ENCODE measurements at places on chromosomes 5 and 9. TPM values are rescaled to one million over a fixed set of nuclear protein-coding genes. Genes with fewer than 3 reads are reported as not detected.
A peak's percentile ranks its signal among the peaks of the same experiment; 100 is the strongest.

- DNase-seq, result peak; percentile 17
- H3K36me3 ChIP-seq, result no peaks in the 10 kb centered on the region
- H3K27me3 ChIP-seq, result no peaks in the 10 kb centered on the region
- no peaks in the 10 kb centered on the region for H3K4me1 ChIP-seq
- H3K4me3 ChIP-seq, result no peak overlapping the region
- no peak overlapping the region for H3K27ac ChIP-seq
Measured at GRCh38 chr9:3435732-3436131, 90.1 kb downstream of the RFX3 start.

DNA sequence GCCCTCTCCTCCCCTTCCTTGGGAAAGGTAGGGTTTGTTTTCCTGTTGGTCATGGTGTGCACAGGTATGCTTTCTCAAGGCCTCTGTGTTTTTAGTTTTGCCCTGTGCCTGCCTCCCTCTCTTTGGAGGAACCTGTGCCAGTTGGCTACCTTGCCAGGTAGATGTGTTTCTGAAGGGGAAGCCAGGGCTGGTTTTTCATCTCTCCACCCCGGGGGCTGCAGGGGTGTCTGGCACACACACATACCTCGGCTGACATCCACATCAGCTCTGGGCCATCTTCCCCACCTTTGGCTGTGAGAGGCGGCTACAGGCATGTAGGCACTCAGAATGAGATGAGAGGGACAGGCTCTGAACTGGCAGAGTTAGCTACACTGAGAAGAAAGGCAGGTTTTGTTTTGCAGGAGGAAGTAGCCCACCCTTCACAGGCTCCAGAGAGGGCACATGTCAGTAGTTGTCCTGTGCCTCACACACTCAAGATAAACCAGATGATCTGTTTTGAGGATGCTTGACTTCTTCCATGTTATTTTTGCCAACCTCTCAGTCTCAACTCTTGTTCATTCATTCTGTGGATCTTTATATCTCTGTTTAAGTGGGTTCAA is 9.7 kb downstream of the RGMB start:
- no peak overlapping the region for H3K27ac ChIP-seq
- H3K4me3 ChIP-seq, result no peak overlapping the region
- H3K27me3 ChIP-seq, result no peaks in the 10 kb centered on the region
- H3K36me3 ChIP-seq, result peaks cover 22% of the 10 kb centered on the region

DNA sequence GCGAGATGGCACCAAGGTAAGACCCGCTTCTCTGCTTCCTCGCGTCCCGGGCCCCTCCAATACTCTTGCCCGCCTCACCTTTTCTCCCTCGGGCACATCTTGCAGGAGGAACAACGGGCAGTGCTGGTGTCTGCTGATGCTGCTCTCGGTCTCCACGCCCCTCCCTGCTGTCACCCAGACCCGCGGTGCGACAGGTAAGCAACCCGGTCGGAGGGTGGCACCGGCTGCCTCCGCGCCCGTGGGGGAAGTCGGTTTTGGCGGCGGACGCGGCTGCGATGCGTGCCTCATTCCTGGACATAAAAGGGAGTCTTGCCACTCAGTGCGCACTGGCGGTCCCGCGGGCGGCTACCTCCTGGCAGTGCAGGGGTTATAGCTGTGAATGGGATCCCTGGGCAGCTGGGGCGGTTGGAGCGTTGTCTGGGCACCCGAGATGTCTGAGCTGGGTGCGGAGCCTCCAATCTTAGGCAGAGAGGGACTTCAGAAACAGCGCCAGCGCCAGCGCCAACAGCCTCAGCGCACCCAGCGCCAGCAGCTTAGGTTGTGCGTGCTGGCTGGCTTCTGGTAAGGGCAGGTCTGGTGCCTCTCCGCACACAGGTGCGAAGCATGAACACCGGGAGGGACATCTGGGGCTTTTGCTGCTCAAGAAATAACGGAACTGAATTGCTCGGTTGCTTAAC is 488 bp downstream of the COL15A1 start:
- no peaks in the 10 kb centered on the region for H3K4me1 ChIP-seq
- H3K36me3 ChIP-seq, result no peaks in the 10 kb centered on the region
- peaks cover 30% of the 10 kb centered on the region for H3K27me3 ChIP-seq
- no peak overlapping the region for H3K27ac ChIP-seq

C5orf47 gene
- total RNA-seq, result not detected

DNA sequence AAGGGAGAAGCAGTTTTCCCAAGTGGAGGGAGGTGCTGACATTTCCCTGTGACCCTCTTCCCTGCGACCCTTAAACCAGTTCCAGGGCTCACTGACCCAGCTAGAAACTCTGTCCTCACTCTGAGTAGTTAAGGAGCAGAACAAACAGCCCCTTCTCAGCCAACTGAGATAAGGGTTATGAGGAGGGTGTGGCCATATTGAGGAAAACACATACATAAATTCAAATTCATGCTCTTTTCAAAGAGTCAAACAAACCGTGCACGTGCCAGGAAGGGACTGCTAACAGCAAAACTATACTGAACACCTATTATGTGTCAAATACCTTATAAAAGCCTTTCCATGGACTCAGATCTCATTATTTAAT is 4.9 kb upstream of the AKNA start:
- no peak overlapping the region for H3K4me3 ChIP-seq
- no peaks in the 10 kb centered on the region for H3K36me3 ChIP-seq
- H3K27ac ChIP-seq, result no peak overlapping the region
- H3K27me3 ChIP-seq, result no peaks in the 10 kb centered on the region
- H3K4me1 ChIP-seq, result peaks cover 7% of the 10 kb centered on the region
